Fibroblast of the aortic adventitia (primary cell): ENCODE measurements at places on chromosomes 11 and 22. TPM values are rescaled to one million over a fixed set of nuclear protein-coding genes. Genes with fewer than 3 reads are reported as not detected.

GRCh38 chr11:93123351-93123898 is 74.4 kb downstream of the SLC36A4 start:
- peak; percentile 62 for DNase-seq

GRCh38 chr11:71193431-71193830 is 58.9 kb downstream of the SHANK2 start:
- DNase-seq, result no peak

DNA sequence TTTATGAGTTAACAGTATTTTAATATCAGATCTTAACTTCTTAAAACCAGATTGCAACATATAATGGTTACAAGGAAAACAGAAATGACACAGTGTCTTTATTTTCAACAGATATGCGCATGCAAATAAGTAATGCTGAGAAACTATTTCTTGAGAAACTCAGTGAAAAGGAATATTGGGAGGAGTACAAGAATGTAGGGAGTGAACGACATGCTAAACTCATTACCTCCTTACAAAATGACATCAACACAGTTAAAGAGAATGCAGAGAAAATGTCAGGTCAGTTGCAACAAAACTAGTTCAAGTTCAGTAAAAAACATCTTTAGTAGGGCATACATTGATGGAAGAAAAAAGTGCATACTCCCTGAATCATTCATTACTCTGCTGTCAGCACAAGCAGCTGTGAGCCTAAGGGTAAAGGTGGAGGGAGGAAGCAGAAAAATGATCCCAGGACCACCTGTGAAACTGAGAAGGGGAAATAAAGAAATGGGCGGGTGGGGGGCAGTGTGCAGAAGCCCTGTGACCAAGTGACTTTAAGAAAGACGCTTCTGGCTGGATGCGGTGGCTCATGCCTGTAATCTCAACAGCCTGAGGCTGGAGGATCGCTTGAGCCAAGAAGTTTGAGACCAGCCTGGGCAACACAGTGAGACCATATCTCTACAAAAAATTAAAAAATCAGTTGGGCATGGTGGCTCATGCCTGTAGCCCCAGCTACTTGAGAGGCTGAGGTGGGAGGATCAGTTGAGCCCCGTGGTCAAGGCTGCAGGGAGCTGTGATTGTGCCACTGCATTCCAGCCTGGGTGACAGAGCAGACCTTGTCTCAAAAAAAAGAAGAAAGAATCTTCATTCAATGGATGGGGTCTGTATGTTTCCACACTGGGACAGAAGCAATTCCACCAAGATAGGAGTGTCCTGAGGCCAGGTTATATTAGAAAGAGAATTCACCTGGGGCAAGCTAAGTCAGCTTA is 31.2 kb downstream of the CCDC83 start:
- DNase-seq, result peak; percentile 79

GRCh38 chr22:44505796-44506354 is 7.8 kb upstream of the RTL6 start:
- DNase-seq, result peak; percentile 24

- no peak for DNase-seq
Observed at GRCh38 chr11:57244911-57245310, 7.9 kb upstream of the APLNR start.

DNA sequence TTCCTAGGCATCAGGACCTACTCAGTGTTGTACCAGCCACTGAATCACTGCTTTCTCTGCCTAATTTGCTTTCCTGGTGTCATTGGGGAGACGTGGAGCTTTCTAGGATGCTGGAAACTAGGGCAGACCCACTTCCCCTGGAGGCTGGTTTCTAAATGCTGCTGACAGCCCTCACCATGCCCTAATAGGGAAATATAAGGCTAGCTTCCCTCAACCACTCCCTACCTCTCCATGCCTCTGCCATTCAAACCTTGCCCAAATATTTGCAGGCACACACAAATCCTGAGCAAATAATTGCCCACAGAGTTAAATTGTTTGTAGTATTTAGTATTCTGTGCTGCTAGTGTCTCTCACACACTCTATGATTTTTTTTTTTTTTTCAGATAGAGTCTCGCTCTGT is 310.2 kb downstream of the DDX10 start:
- no peak for DNase-seq

Gene KCNK7
- 0.09 and 0.65 TPM in 2 replicates for total RNA-seq

Gene MAP6
- total RNA-seq, result 3.4 and 10.0 TPM in 2 replicates

Gene MRGPRE
- not detected in 2 replicates for total RNA-seq

Gene APOA1
- total RNA-seq, result 0.72 and 70.3 TPM in 2 replicates

Gene FOLR2
- total RNA-seq, result not detected in 2 replicates
